ENCODE measurements at places on chromosomes 1 and 21. TPM values are rescaled to one million over a fixed set of nuclear protein-coding genes. Genes with fewer than 3 reads are reported as not detected.

DNA sequence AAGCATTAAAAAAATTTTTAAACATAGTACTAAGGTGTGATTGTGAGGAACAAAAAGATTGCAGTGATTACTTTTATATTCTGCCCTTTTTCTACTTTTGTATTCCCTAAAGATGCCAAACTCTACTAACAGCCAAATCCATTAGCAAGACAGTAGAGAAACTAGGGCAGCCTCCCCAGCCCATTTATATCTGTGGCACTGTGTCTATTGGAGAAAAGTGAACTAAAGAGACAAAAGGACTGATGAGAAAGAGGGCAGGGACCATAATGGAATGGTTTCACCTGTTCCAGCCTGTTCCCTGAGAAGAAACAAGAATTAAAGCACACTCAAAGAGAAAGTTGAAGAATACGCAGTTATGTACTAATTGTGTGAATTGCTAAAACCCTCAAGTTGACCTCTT, 56.6 kb downstream of the ATG4C start:
- DNase-seq: no peak

GRCh38 chr1:209657140-209657879, 5.1 kb upstream of the LAMB3 start:
- DNase-seq: peak; percentile 36

- DNase-seq: no peak
Observed at GRCh38 chr1:24984800-24985522, 54.9 kb upstream of the RUNX3 start.

DNA sequence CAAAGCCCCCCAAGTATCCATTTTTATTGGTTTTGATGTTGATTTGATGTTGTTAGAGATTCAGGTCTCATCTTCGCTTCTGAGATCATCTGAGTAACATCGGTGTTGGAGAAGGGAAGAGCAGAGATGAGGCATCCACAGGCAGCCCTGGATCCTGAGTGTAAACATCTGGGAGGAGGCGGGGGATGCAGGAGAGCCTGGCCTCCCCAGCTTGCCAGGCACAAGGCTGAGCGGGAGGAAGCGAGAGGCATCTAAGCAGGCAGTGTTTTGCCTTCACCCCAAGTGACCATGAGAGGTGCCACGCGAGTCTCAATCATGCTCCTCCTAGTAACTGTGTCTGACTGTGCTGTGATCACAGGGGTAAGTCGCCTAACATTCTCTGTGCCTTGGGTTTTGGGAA, at the start of gene PROK1:
TSS of gene PROK1 (plus strand) at position 221 of the 400 bp plus-strand sequence. CDS start at position 289, 68 bp downstream.
- DNase-seq: no peak

DNA sequence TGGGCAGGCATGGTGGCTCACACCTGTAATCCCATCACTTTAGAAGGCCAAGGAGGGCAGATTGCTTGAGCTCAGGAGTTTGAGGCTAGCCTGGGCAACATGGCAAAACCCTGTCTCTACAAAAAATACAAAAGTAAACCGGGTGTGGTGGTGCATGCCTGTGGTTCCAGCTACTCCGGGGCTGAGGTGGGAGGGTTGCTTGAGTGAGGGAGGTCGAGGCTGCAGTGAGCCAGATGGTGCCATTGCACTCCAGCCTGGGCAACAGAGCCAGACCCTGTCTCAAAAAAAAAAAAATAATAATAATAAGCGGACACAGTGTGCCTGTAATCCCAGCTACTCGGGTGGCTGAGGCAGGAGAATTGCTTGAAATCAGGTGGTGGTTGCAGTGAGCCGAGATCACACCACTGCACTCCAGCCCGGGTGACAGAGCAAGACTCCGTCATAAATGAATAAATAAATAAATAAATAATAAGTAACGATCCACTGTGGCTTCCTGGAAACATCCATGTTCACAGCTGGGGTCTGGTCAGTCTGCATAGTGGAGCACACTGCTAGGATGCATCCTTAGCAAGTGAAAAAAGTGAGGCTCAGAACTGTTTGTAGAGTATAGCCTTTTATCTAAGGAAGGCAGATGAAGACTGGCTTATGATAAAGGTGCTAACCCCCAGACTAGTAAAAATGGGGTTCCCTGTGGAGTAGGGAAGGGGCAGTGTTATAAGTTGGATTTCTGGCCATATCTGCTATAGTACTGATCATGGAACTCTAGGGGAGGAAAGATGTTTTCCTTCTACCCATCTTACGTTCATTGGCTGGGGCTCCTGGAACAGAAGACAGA, 15.7 kb downstream of the PKNOX1 start:
- no peak for DNase-seq

- DNase-seq: peak; percentile 74
Observed at GRCh38 chr1:203273869-203274602, 31.3 kb upstream of the BTG2 start.

DNA sequence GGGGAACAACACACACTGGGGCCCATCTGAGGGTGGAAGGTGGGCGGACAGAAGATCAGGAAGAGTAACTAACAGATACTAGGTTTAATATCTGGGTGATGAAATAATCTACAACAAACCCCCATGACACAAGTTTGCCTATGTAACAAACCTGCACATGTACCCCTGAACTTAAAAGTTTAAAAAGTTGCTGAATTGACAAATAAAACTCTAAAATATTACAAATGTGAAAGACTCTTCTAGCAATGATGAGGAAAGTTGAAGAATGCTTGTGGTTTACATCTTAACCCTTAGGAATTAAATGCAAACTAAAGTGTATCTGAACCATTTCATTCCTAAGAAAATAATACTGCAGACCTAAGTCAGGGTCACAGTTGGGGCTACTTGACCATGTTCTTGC, 525.6 kb upstream of the CAMK1G start:
- no peak for DNase-seq

DNA sequence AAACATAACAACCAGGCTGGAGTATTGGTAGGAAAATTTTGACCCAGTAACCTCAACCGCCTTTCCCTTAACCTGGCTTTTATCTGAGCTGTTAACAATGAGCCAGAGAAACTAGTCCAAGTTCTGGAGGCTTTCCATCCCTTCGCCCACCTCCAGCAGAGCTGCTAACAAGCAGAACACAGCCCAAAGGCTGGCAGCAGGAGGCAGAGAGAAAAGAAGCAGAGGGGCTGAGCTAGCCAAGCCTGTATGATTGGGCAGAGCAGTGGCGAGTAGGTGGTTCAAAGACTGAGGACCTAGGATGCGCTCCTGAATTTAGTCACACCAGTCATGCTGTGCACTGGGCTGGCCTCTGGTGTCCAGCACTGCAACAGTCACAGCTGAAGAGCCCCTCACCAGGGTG, 123.0 kb downstream of the TNR start:
- no peak for DNase-seq

DNA sequence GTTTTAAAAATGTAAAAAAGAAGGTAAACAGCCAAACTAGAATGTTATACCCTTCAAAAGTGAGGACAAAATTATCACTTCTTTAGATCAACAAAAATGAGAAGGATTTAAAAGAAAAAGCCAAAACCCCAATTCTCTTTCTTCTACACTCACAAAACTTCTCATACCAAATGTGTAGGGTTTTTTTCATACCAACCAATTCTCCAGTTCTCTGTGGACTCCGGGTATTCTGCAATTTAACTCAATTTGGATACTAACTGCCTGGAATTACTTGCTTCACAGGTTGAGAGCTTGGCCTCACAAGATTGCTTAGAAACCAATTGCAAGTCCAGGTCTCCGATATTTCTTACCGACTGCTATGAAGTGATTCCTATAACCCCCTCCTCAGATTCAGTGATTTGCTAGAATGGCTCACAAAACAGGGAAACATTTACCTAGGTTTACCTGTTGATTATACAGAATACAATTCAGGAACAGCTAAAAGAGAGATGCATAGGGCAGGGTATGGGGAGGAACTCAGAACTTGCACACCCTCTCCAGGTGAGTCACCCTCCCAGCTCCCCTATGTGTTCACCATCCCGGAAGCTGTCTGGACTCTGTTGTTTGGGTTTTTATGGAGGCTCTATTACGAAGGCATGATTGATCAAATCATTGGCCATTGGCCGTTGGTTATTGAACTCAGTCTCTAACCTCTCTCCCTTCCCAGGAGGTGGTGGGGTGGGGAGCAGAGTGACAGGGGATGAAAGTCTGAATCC, 67.1 kb downstream of the CAMTA1 start:
- DNase-seq: no peak

The HSD11B1 gene
- 3.6 TPM for polyA plus RNA-seq

The ARTN gene
- polyA plus RNA-seq: 0.07 TPM

The HES5 gene
- polyA plus RNA-seq: 0.83 TPM

The OR1C1 gene
- polyA plus RNA-seq: not detected

The SLC45A1 gene
- polyA plus RNA-seq: 1.3 TPM

The SRM gene
- 162 TPM for polyA plus RNA-seq

The PADI1 gene
- polyA plus RNA-seq: 0.04 TPM

The DYNLT5 gene
- 1.7 TPM for polyA plus RNA-seq

The SIM2 gene
- 0.01 TPM for polyA plus RNA-seq

The MAST2 gene
- 112 TPM for polyA plus RNA-seq

The FCGR3B gene
- 0.15 TPM for polyA plus RNA-seq
